ENCODE measurements at places on chromosomes 2 and 18. TPM values are rescaled to one million over a fixed set of nuclear protein-coding genes. Genes with fewer than 3 reads are reported as not detected.

Gene CYRIA
- polyA plus RNA-seq: 9.3 TPM

Gene UGT1A3
- polyA plus RNA-seq: not detected

DNA sequence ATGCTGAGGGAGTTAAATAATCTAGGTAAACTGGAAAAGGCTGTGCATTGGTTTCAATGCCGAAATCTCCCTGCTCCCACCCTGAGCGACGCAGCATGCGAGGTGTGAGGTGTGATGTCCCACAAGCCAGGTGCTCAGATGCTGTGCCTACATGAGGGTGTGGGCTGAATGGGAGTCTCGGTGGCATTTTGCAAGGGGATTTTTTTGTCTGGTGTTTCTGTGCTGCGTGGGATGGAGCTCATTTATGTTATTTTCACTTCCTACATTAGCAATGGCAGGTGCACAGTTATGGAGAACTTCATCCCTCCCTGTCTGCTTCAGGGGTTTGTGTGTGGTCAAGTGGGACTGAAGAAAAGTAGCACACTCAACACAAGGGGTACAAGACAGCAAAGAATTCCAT, 110.2 kb upstream of the CCDC68 start:
- no peak for DNase-seq

DNA sequence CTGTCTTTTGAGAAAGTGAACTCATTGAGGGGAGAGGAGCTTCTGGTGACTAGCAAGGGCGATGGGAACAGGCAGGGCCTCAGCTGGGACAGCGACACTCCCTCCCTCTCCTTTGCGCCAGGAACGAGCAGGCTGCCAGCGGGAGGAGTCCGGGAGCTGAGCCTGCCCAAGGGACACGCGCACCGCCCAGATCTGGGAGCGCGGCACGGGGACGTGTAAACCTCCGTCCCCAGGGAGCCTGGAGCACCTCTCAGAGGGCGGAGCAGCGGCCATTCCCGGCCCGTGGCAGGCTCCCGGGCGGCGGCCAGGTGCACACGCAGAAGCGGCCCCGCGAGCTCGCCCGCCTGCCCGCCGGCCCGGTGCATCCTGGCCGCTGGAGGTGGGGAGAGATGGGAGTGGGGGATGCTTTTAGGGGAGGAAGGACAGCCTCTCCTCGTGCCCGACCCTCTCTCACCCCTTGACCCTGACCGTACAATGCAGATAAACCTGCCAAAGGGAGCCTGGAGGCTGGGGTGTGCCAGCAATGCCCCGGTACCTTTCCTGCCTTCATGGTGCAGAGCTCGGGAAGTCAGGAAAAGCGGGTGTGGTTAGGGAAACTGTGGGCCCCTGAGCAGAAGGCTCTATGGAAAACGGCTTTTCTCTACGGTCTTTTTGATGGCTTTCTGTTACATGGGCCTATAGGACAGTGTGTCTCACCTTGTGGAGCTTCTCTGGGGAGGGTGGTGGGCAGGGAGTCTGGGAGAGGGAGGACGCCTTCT, 2.2 kb downstream of the AQP4 start:
- no peak for DNase-seq

Gene IFIH1
- polyA plus RNA-seq: 1.2 TPM

DNA sequence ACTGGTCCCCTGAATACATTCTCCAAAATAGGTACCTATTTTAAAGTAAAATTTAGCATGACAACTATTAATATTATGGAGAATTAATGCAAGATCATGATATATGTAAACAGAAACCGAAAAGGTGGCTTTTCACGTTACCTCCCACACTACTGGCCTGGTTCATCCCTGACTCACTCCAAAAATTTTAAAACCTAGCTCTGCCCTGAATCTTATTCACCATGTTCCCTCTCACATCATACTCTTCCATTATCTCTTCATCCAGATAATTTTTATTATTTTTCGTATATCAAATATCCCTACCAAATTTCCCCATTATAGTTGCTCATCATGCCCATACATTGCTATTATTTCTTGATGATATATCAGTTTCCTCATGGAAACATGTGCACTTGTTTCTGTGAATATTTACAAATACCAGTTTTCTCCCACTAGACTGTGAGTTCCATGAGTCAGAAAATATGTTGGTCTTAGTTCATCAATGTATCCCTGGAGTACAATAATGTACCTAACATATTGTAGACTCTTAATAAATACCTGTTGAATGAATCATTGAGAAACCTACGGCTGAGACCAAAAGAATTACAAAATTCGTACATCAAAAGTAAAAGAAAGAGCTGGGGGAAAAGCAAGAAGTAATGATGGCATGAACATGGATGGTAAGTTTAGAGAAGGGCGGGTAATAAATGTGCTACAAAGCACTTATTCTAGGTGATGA, 360.1 kb upstream of the CHAC2 start:
- DNase-seq: no peak

Gene BOLL
- not detected for polyA plus RNA-seq

Gene NPPC
- polyA plus RNA-seq: not detected

Gene KCNJ13
- polyA plus RNA-seq: not detected

- DNase-seq: no peak
Observed at GRCh38 chr18:3460823-3461398, 10.9 kb downstream of the TGIF1 start.

DNA sequence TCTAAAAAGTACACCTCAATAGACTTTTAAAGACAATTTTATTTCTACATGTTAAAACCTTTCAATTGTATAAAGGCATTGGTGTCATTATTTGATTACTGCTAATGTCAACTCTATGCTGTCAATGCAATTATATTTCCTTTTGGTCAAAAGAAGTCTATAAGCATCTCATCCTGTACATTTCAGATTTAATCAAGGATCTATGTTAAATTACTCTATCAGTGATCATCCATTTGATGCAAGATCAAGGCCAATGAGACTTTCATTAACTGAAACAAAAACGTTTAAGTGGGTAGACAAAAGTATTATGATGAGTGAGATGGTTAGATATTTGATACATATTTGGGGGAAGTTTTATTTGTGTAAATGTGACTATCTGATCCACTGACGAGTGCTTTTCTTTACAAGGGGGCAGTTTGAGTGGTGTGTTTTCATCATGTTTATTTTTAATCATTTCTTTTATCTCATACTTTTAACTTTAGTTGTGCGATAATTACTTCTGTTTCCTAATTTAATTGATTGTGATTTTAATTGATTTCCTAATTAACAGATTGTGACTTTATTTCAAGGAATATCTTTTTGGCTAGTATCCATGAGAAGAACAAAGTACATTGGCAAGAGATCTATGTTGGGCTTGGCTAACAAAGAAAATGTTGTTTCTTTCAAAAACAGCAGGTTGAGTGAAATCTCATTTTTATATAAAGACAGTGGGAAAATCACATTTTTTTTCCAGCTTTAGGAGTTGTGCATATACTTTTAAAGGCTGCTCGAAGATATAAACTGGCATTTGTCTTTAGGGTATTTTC, 1.1 kb downstream of the ARHGAP28 start:
- peak; percentile 60 for DNase-seq

DNA sequence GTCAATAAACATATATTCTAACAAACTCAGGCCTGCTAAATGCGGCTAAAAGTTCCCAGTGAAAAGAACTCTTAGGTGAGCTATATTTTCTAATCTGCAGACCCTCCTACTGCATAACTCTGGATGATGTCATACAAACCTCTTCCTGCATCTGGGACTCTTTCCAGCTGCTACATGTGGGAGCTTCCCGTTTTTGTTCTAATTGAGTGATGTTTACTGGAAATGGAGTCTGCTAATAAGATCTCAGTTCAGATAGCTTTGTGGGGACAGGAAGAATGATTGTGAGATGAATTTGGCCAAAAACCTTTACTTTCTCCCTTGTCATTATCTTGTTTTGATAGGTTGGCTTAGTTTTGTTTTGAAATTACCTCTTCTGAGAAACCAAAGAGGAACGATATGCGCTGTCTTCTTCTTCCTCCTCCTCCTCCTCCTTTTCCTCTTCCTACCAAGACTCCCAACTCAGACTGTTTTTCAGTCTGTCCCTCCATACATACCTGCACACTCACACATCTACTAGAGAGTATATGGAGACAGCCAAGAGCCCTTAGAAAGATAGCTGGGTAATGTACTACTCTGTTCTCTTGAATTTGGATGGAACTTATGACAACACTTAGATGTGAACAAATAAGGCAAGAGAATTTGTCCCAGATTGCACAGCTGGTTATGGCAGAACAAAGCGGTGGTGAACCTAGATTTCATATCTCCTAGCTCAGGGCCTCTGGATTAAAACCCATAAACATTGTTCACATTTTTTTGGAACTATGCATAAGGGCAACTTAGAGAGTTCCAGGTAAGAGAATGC, 39.8 kb upstream of the AAK1 start:
- peak; percentile 98 for DNase-seq

Gene TUBA3E
- polyA plus RNA-seq: not detected

Gene LRATD1
- not detected for polyA plus RNA-seq
